ENCODE measurements at places on chromosomes 11 and 22. TPM values are rescaled to one million over a fixed set of nuclear protein-coding genes. Genes with fewer than 3 reads are reported as not detected.
A peak's percentile ranks its signal among the peaks of the same experiment; 100 is the strongest.

- DNase-seq, result peak; percentile 65
Observed at GRCh38 chr22:29635734-29636357, 32.4 kb downstream of the NF2 start.

OR6X1 gene
- not detected for total RNA-seq

DNA sequence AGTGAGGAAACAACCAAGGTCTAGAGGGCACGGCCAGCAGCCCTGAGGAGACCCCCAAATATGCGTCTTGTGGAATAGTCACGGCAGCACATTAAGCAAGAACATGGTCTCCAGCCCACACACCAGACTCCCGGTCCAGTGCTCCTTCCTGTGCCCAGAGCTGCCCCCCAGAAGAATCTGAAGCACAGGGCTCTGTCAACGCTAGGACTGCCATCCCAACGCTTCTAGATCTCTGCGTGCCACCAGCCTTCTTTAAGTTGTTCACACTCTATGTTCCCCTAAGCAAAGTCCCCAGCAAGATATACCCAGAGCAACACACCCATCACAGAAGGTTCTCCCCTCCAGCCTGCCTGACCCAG is 3.5 kb upstream of the SEC14L2 start:
- no peak for DNase-seq

SYCE3 gene
- not detected for total RNA-seq

EIF3F gene
- 224 TPM for total RNA-seq

C11orf97 gene
- not detected for total RNA-seq

MS4A4E gene
- not detected for total RNA-seq

DNA sequence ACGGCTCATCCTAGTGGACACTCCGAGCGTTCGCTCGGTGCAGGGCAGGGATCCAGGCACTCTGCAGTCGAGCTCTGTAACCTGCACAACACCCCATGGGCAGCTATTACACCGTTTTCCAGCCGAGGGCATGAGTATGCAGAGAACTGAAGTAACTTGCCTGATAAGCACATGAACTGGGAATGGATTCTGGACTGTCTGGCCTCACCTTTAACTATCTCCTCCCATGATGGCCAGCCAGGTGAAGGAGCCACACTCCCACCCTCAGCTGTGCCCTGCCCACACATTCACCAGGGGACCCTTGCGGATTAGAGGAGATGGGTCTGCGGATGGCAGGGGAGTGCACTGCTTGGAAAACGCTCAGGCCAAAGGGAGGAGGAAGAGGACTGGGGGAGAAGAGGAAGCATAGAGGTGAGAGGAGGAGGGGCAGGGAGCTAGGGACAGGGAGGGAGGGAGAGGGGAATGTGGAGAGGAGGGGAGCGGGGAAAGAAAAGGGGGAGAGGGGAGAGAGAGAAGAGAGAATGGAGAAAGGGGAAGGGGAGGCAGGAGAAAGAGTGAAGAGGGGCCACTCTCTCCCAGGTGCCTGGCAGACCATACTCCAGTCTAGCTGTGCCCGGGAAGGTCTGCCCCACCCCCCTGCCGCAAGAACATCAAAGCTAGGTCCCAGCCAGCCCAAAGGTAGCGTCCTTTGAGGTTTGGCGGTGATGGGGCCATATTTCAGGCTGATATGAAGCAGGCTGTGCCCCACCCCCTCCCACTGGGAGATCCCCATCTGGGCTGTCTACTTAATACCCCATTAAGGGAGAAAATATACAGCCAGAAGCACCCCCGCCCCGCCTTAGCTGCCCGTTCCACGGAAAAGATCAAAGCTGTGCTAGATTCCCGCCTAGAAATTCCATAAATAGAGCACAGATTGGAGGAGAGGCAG is 33.2 kb upstream of the TCF20 start:
- DNase-seq, result no peak

CARD16 gene
- total RNA-seq, result 9.0 TPM

DNA sequence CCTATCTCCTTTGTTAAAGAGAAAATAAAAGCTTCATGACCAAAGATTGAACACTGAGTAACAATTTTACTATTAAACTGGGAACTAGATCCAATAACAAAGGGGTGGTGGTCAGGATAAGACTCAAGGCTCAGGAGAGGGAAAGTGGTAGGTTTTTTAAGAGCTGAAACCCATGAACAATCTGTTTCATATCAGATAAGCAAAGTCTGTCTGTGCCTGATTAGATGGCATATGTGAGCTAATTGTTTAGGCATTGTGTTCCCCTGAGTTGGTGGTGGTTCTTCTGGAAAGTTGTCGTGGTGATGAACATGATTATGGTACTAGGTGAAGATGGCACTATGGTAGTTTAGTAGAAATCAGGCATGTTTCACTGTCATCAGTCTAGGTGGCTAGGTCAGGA is 24.4 kb downstream of the USP47 start:
- no peak for DNase-seq

CLMP gene
- total RNA-seq, result 0.12 TPM

PGM2L1 gene
- 4.9 TPM for total RNA-seq

GRCh38 chr11:134882141-134882540 is 470.1 kb upstream of the B3GAT1 start:
- DNase-seq, result no peak

- no peak for DNase-seq
Observed at GRCh38 chr11:64570341-64570740, 20.7 kb upstream of the SLC22A12 start.

- DNase-seq, result no peak
Observed at GRCh38 chr22:40853961-40854360, 2.5 kb downstream of the ST13 start.

ACR gene
- total RNA-seq, result not detected

BRSK2 gene
- 0.97 TPM for total RNA-seq

- DNase-seq, result no peak
Observed at GRCh38 chr11:44885919-44886789, 64.5 kb downstream of the TP53I11 start.

MRGPRE gene
- not detected for total RNA-seq

DNA sequence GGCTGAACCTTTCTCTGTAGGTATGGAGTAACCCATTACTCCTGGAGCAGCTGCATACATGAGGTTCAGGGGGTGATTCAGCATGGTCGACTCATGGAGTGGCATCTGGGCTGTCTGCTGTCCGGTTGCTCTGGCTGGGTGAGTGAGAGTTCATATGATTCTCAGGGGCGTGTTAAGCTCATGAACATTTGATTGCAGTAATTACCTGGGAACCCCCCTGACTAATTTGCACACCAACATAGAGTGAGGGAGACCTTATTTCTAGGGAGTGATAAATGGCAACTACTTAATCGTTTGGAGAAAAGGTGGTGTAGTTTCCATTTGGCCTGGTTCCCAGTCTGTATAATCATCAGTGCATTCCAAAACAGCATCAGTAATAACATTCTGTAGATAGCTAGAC is 661.9 kb downstream of the ETS1 start:
- DNase-seq, result no peak

DAGLA gene
- 0.09 TPM for total RNA-seq

DNA sequence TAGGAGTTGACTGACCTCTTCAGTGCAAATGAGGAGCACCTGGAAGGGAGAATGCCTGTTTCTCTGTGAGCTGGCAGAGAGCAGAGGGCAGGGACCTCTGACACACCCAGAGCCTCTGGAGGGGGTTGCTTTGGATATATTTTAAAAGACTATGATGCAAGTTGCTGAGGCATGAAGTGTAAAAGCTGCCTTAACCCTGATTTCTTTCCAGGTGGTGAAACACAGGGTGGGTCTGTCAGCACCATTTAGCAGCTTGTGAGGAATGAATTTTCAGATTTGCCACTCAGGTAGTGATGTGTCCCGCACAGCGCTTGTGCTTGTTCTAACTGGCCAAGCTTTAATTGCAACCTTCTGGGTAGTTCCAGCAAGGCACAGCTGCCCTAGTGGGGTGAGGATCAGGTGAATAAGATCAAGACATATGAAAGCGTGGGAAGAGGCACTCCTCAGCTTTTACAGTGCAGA is 90.2 kb downstream of the SWAP70 start:
- no peak for DNase-seq

GRCh38 chr22:21082248-21082647 is 36.5 kb downstream of the LRRC74B start:
- DNase-seq, result no peak

RAB36 gene
- not detected for total RNA-seq

GRCh38 chr11:46307785-46308341 is 30.4 kb downstream of the CREB3L1 start:
- no peak for DNase-seq

GRCh38 chr11:14451825-14452224 is 47.8 kb downstream of the COPB1 start:
- no peak for DNase-seq

DNA sequence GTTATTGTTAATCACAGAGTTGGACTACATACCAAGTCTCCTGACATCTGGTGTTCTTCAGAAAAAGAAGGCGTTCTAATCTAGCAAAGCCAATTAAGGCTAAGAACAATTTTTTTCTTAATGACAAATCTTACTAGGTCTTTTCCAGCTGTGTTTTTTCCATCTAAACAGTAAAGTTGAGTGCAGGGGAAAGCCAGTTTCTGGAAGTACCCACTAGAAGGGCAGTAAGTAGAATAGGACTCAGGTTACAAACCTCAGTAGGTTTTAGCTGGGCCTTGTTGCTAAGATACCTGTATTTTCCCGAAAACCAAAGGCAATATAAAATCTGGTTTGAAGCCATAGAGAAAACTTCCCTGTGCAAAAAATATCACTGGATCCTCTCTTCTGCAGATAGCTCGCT is 351.9 kb downstream of the ETS1 start:
- DNase-seq, result no peak

- no peak for DNase-seq
Observed at GRCh38 chr11:1767399-1768140, 3.8 kb upstream of the CTSD start.

TMEM258 gene
- 187 TPM for total RNA-seq

DNA sequence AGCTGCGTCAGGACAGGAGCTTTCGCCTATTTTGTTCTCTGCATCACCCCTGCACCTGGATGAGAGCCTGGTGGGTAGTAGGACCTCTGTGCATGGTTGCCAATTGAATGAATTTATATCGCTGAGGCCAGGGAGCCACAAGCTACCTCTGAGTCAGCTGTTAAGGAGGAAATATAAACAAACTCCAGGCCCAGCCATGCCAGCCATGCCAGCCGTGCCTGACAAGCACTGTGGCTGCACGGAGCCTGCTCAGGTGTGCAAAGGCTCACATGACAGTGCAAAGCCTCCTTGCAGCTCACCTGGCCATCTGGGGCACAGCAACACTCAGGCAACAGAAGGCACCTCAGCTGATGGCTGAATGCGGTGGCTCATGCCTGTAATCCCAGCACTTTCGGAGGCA is 33.7 kb upstream of the LINC01488 start:
- no peak for DNase-seq

DNA sequence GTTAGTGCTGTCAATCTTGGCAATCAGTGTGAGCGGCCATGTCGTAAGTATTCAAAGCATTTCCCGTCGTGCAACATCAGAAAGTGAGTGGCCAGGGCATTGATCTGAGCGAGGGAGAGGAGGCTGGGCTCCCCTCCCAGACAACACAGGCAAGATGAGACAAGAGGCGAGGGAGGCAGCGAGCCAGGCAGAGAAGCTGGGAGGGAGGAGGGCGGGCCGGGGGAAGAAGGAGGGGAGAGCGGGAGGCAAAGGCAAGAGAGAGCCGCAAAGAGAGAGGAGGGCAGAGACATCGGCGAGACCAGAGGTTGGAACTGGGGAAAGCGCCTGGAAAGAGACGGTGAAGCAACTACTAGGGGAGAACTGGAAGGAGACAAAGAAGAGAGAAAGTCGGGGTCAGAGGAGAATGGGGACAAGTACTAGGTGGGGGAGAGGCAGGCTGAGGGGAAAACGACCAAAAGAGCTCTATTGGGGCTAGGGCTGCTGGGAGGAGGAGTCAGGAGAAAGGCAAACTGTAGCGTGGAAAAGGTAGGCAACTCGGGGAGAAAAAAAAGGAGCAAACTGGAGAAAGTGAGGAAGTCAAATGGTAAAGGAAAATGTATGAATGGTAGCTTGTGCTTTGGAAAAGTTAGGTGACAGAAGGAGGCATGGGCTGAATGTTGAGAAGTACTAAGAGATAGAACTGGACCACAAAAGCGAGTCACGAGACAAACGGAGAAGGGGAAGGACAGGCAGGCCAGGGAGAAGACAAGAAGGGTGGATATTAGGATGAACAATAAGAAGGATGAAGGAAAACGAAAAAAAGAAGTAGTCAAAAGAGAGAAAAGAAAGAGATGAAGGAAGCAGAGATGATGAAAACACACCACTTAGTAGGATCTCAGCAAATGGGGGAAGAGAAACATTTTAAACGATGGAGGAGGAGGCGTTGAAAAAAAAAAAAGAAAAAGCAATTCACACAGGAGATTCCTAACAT is 130.5 kb upstream of the C11orf58 start:
- no peak for DNase-seq

- no peak for DNase-seq
Observed at GRCh38 chr11:114988644-114989043, 310.3 kb downstream of the NXPE2 start.

RASD2 gene
- 0.09 TPM for total RNA-seq

C1QTNF5 gene
- total RNA-seq, result not detected

DNA sequence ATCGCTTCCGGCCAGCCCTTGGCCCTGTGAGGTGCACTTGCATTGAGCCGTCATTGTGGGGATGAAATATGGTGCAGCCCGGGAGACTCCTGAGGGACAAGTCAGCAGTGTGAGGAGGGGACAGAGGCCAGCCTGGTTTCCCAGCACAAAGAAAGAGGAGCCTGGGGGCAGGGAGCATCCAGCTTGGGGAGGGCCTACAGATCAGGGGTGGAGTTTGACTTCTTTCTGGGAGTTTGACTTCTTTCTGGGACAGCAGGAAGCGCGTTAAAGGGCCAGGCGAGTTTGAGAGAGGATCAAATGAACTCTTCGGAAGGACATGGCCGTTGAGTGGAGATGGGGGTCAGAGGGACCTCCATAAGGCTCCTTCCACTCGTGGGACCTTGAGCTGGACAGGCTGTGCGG is 91.9 kb downstream of the LRRC32 start:
- DNase-seq, result no peak

GRCh38 chr11:133902506-133902905 is 54.3 kb downstream of the IGSF9B start:
- no peak for DNase-seq

- DNase-seq, result no peak
Observed at GRCh38 chr22:25282671-25283561, 63.5 kb downstream of the CRYBB2 start.

MFNG gene
- 207 TPM for total RNA-seq

DNA sequence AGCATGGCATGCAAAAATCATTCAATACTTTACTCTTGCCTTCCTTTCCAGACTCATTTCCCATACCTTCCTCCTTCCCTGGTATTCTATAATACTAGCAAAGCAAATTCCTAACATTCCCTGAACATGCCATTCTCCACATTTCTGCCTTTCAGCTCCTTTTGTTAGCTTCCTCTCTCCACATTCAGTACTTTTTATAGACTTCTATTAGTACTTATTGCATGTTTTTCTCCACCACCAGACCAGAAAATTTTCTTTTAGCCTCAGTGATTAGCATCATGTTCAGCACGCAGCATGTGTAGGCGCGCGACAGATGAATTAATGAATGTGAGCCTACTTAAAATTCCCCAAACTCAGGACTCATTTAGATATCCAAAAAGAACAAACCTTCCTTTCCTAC is 935.3 kb downstream of the DLG2 start:
- DNase-seq, result no peak

- DNase-seq, result no peak
Observed at GRCh38 chr11:133895061-133895479, 49.8 kb upstream of the SPATA19 start.

Data from activated CD4-positive, alpha-beta T cell treated with anti-CD3 and anti-CD28 coated beads, Interleukin-2, amount 10 ng/mL, durations not matched to agents 24 days and 14 days (primary cell).